ENCODE measurements at places on chromosomes 2 and 18.

- DNase-seq: no peak
Measured at GRCh38 chr18:55982992-55983391, 395.0 kb upstream of the TCF4 start.

- DNase-seq: no peak
Measured at GRCh38 chr2:190722061-190722759, 73.3 kb downstream of the NAB1 start.

GRCh38 chr18:23810396-23810795 lies 121.1 kb downstream of the LAMA3 start:
- DNase-seq: no peak

GRCh38 chr2:205701509-205701908 lies 19.2 kb downstream of the NRP2 start:
- no peak for DNase-seq

DNA sequence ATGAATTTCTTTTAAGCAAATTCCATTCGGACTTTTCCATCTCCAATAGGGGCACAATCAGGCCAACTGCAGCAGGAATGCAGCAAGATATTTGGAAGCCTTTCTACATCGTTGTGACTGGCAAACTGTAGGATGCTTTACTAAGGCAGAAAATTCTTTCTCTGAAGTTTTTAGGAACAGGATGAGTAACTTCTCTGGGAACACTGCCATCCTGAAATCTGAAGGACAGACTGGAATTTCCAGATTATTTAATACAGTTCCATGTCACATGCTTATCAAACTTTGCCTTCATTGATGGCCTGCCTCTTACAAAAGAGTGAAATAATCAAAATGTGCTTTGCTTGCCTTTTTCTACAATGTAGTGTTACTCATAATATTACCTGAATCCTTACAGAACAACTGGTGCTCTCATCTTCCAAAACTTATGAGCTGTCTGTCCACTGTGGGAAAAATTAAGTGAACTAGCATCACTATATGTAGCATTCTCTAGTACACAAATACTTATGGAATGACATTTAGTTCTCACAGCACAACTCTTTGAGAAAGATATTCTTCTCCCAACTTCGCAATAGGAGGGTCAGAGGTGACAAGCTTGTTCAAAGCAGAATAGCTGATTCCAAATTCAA lies 32.0 kb upstream of the MAP2 start:
- no peak for DNase-seq

GRCh38 chr2:70966681-70967080 lies 11.7 kb upstream of the ANKRD53 start:
- DNase-seq: no peak

- no peak for DNase-seq
Measured at GRCh38 chr2:65443509-65444186, 11.2 kb upstream of the SPRED2 start.

DNA sequence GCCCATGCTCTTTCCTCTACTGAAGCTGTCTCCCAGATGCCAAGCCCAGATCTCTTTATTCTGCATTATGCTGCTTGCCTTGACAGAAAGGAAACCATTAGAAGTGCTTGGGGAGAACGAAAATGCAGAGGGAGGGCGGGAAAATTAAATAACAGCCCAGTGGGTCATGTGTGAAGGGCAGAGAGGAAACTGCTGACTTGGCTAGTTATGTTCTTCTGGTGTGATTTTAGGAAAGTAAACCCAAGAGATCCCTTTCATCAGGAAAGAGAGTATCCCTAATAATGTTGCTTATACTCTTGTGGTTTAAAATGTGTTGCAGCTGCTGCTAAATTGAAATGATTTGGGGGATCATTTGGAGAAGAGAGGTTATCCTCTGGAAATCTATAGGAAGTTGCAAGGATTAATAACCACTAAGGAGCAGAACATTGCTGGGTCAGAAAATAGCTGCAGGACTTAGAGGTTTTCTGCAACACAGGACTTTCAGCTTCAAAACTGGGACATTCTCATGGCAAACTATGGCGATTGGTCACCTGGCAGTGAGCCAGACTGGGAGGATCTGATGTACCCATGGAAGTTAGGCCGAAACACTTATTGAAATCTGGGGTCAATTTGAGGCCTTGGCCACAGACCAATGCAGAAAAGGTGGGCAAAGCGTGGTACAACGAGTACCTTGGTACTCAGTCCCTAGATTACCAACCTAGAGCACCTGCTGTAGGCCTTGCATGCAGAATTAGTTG lies 172.2 kb downstream of the TMEM247 start:
- no peak for DNase-seq

DNA sequence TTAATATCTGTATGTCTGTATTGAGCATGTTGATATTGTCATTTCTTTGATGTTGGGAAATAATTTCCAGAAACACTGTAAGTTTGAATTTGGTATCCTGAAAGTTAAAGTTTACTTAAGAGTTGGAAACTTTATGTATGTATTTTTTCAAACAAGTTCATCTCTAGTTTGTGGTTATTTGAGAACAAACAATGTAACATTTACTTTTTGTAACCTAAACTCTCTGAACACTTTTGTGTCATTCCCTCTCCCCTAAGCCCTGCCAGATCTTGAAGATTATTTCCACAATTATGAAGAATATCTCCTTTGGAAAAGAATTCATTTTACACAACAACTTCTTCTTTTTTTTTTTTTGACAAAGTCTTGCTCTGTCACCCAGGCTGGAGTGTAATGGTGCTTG lies 24.9 kb downstream of the TDRD15 start:
- DNase-seq: no peak

- DNase-seq: no peak
Measured at GRCh38 chr18:51660188-51660715, 462.8 kb upstream of the MEX3C start.

GRCh38 chr2:165839610-165840009 lies 45.6 kb upstream of the GALNT3 start:
- DNase-seq: no peak

- no peak for DNase-seq
Measured at GRCh38 chr2:234676783-234677450, 180.0 kb upstream of the ARL4C start.

GRCh38 chr18:46199515-46200147 lies 95.4 kb downstream of the HAUS1 start:
- no peak for DNase-seq

GRCh38 chr18:23126376-23127056 lies 8.8 kb upstream of the CABLES1 start:
- no peak for DNase-seq

- no peak for DNase-seq
Measured at GRCh38 chr18:35203067-35203466, 37.8 kb upstream of the ZNF397 start.

DNA sequence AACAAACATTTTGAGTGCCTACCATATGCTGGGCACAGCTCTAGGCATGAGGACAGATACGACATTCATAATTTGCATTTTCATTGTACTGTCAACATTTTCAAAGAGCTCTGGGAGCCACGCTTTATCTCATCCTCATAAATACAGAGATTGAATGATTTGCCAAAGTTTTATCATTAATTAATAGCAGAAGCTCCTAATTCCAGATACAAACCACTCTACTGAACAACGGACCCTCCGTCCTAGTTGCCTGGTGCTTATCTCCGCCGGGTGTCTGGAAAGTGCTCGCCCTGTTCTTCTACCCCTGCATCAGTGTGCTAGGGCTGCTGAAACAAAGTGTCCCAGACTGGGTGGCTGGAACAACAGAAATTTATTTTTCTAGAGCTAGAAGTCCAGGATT lies 23.8 kb downstream of the SERTAD2 start:
- DNase-seq: no peak

GRCh38 chr2:48790407-48791170 lies 35.1 kb upstream of the LHCGR start:
- no peak for DNase-seq

GRCh38 chr18:69631281-69631680 lies 230.6 kb downstream of the DOK6 start:
- DNase-seq: no peak

DNA sequence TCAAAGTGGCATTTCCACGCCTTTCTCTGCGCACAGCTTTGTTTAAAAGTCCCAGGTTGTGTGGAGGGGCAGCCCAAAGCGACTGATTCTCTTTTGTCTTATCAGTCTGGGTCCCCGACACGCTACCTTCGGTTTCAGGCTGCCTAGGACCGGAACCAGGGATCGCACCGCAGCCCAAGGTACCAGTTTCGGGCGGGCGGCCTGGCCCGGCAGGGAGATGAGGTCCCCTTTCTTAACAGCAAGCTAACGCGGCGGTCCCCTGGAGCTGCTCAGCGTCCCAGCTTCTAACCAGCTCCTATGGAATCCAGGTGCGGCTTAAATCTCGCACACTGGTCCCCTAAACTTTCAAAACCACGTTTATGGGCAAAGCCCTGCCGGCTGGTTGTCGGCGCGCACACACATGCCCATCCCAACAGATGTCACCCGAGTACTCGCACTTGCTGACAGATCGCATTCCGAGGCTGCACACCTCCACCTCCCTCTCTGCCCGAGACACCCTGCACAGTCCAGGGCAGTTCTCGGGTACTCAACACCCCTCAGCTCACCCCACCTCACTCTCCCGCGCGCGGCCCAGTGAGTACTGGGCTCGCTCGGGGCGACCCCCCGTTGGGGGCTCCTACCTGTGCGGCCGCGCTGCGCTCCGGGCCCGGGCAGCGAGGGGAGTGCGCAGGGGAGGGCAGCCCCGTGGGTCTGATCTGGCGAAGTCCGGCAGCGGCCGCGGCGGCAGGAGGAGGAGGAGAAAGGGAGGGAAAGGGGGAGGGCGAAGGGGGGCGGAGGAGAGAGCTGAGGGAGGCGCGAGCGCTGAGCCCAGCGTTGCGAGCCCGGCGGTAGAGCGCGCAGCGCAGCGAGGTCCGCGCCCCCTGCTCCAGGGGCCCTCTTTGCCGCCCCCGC lies at the start of gene EFEMP1:
TSS of gene EFEMP1 (minus strand) at position 692 of the 891 bp plus-strand sequence. CDS start 1,342 bp downstream, outside the sequence.
- DNase-seq: no peak

GRCh38 chr2:60629801-60630385 lies 76.4 kb upstream of the BCL11A start:
- DNase-seq: no peak

GRCh38 chr18:76264198-76264875 lies 230.7 kb downstream of the ZNF516 start:
- no peak for DNase-seq

GRCh38 chr2:238458651-238459050 lies 31.9 kb downstream of the ASB1 start:
- DNase-seq: no peak

DNA sequence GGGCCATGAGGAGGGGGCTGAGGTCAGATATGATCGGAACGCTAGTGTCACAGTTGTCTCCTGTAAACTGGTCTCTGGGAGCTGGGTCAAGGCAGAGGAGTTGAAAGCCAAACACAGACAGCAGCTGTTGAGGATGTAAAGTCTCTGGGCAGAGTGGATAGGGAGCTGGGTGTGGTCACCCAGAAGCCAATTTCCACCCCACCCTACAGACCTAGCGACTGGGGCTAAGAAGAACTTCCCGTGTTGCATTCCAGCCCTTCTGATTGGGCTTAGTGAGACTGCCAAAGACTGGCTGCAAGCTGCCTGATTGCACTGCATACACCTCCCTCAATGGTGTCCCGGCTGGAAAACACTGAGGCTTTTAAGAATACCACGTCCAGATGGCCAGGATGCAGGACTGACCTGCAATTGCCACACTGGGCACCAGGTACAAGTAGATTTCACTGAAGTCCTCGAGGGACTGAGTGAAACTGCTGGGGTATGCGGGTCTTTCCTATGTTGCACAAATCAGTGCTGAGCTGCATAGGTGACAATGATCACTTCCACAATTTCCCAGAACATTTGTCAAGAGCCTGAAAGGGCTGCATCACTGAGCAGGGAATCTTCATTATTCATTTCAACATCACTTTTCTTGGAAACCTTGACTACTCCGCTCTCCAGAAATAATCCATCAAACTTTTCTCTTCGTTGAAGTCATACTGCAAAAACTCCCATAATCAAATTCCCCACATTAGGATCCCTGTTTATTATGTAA lies 43.1 kb upstream of the EML4 start:
- no peak for DNase-seq

DNA sequence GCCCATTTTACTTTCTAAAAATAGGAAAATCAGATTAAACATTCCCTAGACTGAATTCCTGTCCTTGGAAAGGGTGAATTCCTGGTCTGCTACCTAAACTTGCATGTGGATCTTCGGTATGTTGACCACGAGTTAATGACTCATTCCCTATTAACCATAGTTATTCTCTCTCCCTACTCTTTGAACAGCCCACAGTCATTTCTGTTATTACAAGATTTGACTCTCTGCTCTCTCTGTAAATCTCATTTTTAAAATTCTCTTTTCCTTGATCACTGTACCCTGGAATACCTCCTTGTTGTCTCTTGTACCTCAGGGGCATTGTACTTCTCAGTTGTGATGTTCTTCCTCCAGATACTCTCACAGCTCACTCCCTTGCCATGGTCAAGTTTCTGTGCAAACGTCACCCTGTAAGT lies 92.0 kb upstream of the GULP1 start:
- DNase-seq: no peak

- no peak for DNase-seq
Measured at GRCh38 chr2:197927994-197928393, 123.6 kb downstream of the PLCL1 start.

- DNase-seq: no peak
Measured at GRCh38 chr2:68103030-68103708, 40.4 kb upstream of the C1D start.

DNA sequence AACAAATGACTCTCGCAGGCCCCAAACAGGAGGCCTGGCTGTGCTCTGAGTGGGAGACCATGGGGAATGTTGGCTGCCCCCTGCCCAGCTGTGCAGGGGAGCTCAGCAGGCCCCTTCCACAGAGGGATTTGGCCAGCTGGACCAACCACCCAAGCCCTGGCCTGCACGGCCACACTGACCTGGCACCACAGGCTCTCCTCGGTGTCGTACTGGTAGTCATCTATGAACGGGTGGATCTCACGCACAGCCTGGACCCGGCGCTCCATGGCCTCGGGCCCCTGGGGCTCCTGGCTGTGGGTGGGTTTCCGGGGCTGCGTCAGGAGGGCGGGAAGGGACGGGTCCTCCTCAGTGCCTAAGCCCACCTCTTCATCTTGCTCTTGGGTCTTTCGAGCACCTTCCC lies 74.5 kb downstream of the POLR1A start:
- DNase-seq: no peak

- no peak for DNase-seq
Measured at GRCh38 chr2:209424781-209425470, 1.1 kb downstream of the MAP2 start.

DNA sequence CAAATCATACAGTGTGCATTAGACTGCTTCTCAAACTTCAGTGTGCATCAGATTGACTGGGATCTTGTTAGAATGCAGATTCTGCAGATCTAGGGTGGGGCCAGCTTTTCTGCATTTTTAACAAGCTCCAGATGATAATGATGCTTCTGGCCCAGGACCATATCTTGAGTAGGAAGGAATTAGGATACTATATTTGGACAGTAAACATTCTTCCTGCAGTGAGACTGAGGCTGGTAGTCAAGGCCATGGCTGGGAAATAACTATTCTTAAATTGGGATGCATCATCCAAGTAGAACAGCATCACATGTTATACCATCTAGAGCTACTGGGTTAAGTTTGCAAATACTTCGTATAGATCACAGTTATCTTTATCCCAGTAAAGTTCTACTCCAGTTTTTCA lies 28.4 kb upstream of the ARMC9 start:
- DNase-seq: no peak

GRCh38 chr2:113390124-113390849 lies 47.2 kb upstream of the ZNG1B start:
- peak; percentile 54 for DNase-seq

All from activated T-cell treated with anti-CD3 and anti-CD28 coated beads for 24 hours (primary cell).